ENCODE measurements at places on chromosomes 2 and 18. TPM values are rescaled to one million over a fixed set of nuclear protein-coding genes. Genes with fewer than 3 reads are reported as not detected.

The C2orf78 gene
- not detected for total RNA-seq

The RNF144A gene
- total RNA-seq, result 42.7 TPM

The RPRD1A gene
- total RNA-seq, result 51.3 TPM

The DYTN gene
- not detected for total RNA-seq

The GNAL gene
- 1.1 TPM for total RNA-seq

The LIMS3 gene
- 0.23 TPM for total RNA-seq

The ITPRIPL1 gene
- 1.4 TPM for total RNA-seq
